ENCODE measurements at places on chromosomes 3 and 15. TPM values are rescaled to one million over a fixed set of nuclear protein-coding genes. Genes with fewer than 3 reads are reported as not detected.

Gene SAMMSON
- not detected for total RNA-seq

Gene TGM4
- total RNA-seq, result not detected

Gene PRTG
- total RNA-seq, result not detected

Gene GOLGA6A
- total RNA-seq, result not detected

Gene DAZL
- not detected for total RNA-seq

Gene COPG1
- total RNA-seq, result 136 TPM

Gene OR5K2
- total RNA-seq, result not detected

Gene SPSB4
- total RNA-seq, result not detected

Gene SLC51A
- not detected for total RNA-seq

GRCh38 chr3:132615881-132616280 lies 18.8 kb downstream of the ACKR4 start:
- H3K4me1 ChIP-seq, result no peaks in the 10 kb centered on the region
- H3K27ac ChIP-seq, result no peak overlapping the region
- H3K4me3 ChIP-seq, result no peak overlapping the region
- peaks cover 22% of the 10 kb centered on the region for H3K36me3 ChIP-seq
- no peak for DNase-seq
- no peaks in the 10 kb centered on the region for H3K27me3 ChIP-seq

DNA sequence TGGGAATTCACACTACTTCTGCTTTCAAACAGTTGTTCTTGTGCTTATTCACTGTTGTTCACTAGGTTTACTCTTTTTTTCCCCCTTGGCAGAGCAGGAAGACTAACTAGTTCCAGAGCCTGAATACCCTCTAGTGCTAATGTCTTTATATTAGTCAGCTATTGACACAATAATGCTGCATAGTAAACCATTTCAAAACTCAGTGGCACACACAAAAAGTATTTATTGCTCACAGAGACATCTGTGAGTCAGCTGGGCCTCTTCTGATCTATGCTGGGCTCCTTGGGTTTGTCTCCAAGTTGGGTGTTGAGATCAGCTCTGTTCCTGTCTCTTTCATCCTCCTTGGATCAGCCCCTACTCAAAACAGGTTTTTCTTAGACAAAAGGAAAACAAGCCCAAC lies 51.1 kb downstream of the RSRC1 start:
- no peaks in the 10 kb centered on the region for H3K27me3 ChIP-seq
- H3K4me1 ChIP-seq, result no peaks in the 10 kb centered on the region
- no peak overlapping the region for H3K27ac ChIP-seq

DNA sequence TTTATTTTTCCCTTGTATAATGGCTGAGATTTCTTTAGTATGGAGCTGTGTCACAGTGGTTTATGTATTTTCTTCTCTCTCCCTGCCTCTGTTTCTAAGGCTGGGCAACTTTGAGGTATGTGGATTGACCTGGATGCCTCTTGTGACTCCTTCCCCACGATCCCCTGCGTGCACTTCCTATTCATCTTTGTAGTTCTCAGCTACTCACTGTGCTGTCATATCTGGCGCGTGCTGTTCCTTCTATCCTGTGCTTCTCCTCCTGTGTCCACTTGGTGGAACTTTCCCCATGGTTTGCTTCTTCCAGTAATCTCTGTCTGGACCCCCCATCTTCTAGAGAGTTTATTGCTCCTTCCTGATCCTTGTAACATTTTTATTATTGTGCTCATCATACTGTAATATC lies 97.3 kb downstream of the AKAP13 start:
- no peaks in the 10 kb centered on the region for H3K36me3 ChIP-seq
- H3K27me3 ChIP-seq, result no peaks in the 10 kb centered on the region
- H3K4me3 ChIP-seq, result no peak overlapping the region
- peaks cover 52% of the 10 kb centered on the region for H3K4me1 ChIP-seq

DNA sequence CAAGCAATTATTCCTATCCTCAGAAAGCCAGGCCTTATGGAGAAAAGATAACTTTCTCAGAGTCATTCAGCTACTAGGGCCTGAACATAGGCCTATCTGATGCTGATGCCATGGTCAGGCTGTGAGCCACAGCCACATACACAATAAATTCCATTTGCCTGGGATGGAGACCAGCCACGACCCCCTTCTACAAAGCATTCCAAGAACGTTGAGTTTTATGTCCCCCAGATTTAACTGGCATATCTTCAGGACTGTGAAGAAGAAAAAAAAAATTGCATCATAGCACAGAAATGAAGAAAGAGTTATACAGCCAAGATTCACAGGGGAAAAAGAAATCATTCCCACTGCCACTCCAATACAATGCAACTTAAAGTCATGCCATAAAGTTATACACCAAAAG lies 100.0 kb downstream of the THBS1 start:
- no peak overlapping the region for H3K4me3 ChIP-seq
- H3K4me1 ChIP-seq, result no peaks in the 10 kb centered on the region
- no peaks in the 10 kb centered on the region for H3K36me3 ChIP-seq
- H3K27ac ChIP-seq, result no peak overlapping the region
- no peak for DNase-seq

DNA sequence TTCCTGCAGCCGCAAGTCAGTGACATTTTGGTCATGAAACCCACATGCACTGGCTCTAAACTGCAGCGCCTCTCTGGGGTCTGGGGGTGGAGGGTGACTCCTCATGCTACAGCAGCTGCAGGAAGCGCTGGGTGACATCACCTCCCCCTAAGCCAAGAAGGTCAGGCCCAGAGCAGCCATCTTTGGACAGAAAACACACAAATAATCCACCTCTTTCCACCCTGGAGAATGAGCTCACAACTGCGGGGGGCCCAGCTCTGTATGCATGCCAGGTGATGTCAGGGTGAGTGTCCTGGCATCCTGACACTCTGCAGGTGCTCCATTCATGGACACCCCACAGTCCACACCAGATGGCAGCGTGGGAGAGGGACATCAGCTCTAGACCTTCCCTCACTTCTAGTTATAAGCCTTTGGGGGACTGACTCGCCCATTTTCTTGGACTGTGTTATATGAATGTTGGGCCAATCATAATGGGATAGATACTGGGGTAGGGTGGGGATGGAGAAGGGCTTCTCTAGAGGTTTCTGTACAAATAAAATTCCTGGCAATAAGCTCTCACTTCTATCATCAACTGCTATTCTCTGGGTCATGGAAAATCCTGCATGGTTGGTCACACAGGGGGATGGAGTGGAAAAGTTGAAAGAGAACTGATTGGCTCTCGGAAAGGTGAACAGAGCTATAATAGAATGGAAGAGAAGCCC lies 70.7 kb upstream of the THBS1 start:
- no peaks in the 10 kb centered on the region for H3K36me3 ChIP-seq
- H3K4me1 ChIP-seq, result no peaks in the 10 kb centered on the region
- no peak for DNase-seq

DNA sequence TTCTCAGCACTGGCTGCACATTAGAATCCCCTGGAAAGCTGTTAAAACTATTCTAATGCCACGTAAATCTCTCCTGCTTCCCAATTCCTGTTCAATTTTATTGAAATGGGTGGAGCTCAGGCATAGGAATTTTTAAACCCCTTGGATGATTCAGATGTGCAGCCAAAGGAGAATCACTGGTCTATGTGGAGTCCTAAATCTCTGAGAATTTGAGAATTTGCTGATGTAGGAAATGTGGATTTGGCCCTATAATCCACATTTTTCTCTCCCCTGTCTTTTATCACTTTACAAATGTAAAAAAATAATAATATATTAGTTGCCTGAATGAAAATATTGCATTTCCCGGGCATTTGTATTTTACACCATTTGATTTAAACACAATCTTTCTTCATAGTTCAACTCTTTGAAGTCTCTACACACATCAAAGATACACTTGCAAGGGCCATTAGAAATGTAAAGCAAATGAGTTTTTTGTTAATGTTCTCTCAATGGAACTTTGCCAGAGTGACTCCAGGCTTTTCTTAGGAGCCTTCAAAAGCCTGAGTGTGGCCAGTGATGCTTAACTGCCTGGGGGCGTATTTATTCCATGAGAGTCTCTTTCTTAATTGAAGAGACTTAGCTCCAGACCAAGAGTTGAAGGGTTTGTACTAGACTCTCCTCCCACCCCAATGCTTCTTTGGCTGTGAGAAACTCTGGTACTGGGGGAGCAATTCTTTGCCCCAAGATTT lies 48.8 kb upstream of the PTX3 start:
- H3K27ac ChIP-seq, result no peak overlapping the region
- no peak for DNase-seq
- no peaks in the 10 kb centered on the region for H3K36me3 ChIP-seq
- H3K4me1 ChIP-seq, result no peaks in the 10 kb centered on the region
- no peak overlapping the region for H3K4me3 ChIP-seq
- no peaks in the 10 kb centered on the region for H3K27me3 ChIP-seq

- H3K27me3 ChIP-seq, result peaks cover 5% of the 10 kb centered on the region
- H3K36me3 ChIP-seq, result no peaks in the 10 kb centered on the region
Measured at GRCh38 chr3:120424506-120424905, 26.3 kb downstream of the FSTL1 start.

GRCh38 chr3:24519368-24520100 lies 24.9 kb upstream of the THRB start:
- no peak for DNase-seq
- no peak overlapping the region for H3K27ac ChIP-seq
- no peaks in the 10 kb centered on the region for H3K4me1 ChIP-seq
- H3K4me3 ChIP-seq, result no peak overlapping the region

- H3K27ac ChIP-seq, result no peak overlapping the region
- no peaks in the 10 kb centered on the region for H3K4me1 ChIP-seq
- H3K36me3 ChIP-seq, result no peaks in the 10 kb centered on the region
- no peak overlapping the region for H3K4me3 ChIP-seq
Measured at GRCh38 chr3:185405243-185405642, 42.3 kb downstream of the MAP3K13 start.

DNA sequence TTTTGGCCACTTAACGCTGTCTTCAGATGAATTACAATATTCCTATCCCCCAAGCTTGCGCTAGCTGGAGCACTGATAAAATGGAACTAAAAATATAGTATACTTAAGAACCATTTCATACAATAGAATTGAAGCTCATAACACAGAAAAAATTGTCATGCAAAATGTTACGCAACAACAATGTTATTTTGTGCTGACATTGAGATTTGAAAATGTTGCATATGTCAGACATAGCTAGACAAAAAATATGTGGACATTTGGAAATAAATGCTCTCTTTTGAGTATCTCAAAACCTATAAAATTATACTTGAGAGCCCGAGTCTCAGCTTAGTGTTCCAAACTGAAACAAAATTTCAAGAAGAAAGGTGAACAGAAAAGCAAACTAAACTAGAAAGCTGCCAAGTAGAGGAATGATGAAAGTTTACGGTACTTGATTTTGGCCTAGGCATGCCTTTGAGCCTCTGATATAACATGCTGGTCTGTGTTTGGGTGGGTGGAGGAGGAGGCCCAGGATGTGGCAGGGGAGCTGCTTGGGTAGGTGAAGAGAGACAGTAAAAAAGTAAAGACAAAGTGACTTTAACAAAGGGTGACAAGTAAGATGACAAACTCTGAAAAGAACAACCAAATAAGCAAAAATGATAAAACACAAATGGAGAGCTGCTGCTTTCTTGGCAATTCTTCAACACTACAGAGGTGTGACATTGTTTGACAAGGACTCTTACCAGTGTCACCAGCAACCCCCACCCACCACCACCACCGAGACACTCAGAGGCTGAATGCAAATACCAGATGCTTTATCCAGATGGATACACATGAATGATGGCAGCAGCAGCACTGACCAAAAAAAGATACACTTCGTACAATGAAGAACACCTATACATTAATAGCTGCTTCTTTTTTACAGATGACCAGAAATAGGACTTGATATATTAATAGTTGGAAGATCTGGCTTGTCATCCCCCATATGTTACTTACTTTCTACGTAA lies 129.3 kb upstream of the FEZF2 start:
- DNase-seq, result no peak
- H3K27ac ChIP-seq, result no peak overlapping the region
- H3K36me3 ChIP-seq, result no peaks in the 10 kb centered on the region
- H3K4me3 ChIP-seq, result no peak overlapping the region

- DNase-seq, result peak; percentile 71
- H3K4me3 ChIP-seq, result no peak overlapping the region
- no peak overlapping the region for H3K27ac ChIP-seq
- peaks cover 10% of the 10 kb centered on the region for H3K4me1 ChIP-seq
Measured at GRCh38 chr3:107064405-107065060, 312.7 kb upstream of the CCDC54 start.

DNA sequence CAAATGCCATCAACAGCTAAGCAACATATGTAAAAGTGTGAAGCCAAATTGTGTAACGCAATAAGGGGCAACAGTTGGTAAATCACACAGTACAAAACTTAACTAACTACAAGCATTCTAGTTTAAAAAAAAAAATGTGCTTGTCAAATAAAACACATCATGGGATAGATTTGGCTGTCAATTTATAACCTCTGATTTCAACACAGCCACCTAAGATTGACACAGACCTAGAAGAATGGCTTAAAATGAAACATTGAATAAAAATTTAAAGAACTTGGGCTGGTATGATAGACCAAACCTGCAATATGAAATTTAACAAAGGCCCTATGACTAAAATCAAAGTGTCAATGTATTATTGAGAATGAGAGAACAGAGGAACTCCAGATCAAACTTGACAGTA lies 148.4 kb downstream of the NR1I2 start:
- H3K27me3 ChIP-seq, result no peaks in the 10 kb centered on the region
- H3K4me1 ChIP-seq, result no peaks in the 10 kb centered on the region
- no peak for DNase-seq
- no peak overlapping the region for H3K27ac ChIP-seq
- H3K36me3 ChIP-seq, result peaks cover 2% of the 10 kb centered on the region

DNA sequence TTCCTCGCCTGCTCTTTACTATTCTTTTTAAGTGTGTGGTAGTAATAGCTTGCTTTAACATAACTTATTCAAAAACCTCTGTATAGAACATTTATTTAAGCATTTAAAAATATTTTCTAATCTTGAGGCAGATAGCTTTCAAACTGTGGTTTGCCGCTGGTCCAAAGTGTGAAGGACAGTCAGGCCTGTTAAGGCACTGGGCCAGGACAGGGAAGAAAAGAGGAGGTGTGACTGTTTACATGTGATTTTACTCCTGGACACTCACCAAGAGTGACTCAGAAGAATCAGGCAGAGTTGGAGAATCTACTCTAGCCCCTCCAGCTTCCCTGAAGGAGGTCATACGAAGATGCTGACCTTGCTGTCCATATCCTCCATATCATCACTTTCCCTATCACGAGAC lies 44.7 kb downstream of the CEP152 start:
- no peaks in the 10 kb centered on the region for H3K27me3 ChIP-seq
- peaks cover 2% of the 10 kb centered on the region for H3K4me1 ChIP-seq
- no peak for DNase-seq
- no peak overlapping the region for H3K4me3 ChIP-seq

DNA sequence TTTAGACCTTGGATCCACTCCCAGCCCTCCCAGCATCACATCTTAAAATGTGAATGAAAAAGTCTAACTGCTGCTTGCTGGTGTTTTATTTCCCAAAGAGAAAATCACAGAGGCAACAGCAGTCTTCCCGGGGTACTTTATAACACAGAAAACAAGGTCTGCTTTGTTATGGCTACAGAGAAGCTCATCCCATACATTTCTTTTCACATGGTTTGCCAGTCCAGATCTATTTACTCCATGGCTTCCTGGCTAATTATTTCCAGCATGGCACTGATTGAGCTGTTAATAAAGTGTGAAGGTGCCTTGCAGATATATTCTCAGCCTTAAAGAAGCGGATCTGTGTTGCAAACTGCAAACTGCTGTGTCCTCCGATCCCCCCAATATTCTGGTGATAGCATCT lies 466.1 kb upstream of the CFAP20DC start:
- H3K27ac ChIP-seq, result no peak overlapping the region
- peaks cover 9% of the 10 kb centered on the region for H3K4me1 ChIP-seq
- H3K4me3 ChIP-seq, result no peak overlapping the region
- DNase-seq, result no peak

All from activated CD4-positive, alpha-beta T cell treated with anti-CD3 and anti-CD28 coated beads, Interleukin-2, amount 10 ng/mL, durations not matched to agents 7 days and 5 days (primary cell).